ENCODE measurements at places on chromosomes 3 and 15. TPM values are rescaled to one million over a fixed set of nuclear protein-coding genes. Genes with fewer than 3 reads are reported as not detected.

The RTF1 gene
- 35.0 TPM for total RNA-seq

The BOC gene
- 83.8 TPM for total RNA-seq

The ACOX2 gene
- total RNA-seq = 43.3 TPM

The HHLA2 gene
- not detected for total RNA-seq

The SFMBT1 gene
- total RNA-seq = 21.3 TPM

The RRP9 gene
- total RNA-seq = 5.3 TPM

The COL7A1 gene
- total RNA-seq = 2.0 TPM

The EOMES gene
- not detected for total RNA-seq

All from gastroesophageal sphincter (tissue), 4 donors.